ENCODE measurements at places on chromosomes 7 and 10.

GRCh38 chr7:50661345-50662040 is 96.3 kb upstream of the DDC start:
- DNase-seq, result no peak

DNA sequence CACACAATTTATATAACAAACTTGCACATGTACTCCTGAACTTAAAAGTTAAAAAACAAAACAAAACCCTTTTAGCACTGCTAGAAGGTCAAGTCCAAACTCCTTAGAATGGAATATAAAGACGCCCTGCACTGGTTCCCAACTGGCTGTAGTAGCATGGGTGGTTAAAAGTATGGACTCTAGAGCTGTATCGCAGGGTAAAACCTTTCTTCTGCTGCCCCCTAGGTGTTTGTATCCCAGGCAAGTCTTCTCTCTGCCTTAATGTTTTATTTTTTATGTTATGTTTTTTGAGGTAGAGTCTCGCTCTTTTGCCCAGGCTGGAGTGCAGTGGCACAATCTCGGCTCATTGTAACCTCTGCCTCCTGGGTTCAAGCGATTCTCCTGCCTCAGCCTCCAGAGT is 35.2 kb downstream of the LSMEM1 start:
- no peak for DNase-seq

GRCh38 chr7:96285579-96285978 is 36.3 kb downstream of the SLC25A13 start:
- DNase-seq, result peak; percentile 12

GRCh38 chr7:137032436-137032835 is 164.0 kb downstream of the CHRM2 start:
- DNase-seq, result no peak

- DNase-seq, result no peak
These were observed 227.7 kb downstream of the CUX1 start for GRCh38 chr7:102044984-102045673.

- DNase-seq, result no peak
These were observed 5.1 kb downstream of the UBE2D4 start for GRCh38 chr7:43931346-43931745.

- DNase-seq, result no peak
These were observed 23.2 kb downstream of the POR start for GRCh38 chr7:75937958-75938786.

GRCh38 chr7:143318661-143319060 is 2.8 kb downstream of the CLCN1 start:
- no peak for DNase-seq

DNA sequence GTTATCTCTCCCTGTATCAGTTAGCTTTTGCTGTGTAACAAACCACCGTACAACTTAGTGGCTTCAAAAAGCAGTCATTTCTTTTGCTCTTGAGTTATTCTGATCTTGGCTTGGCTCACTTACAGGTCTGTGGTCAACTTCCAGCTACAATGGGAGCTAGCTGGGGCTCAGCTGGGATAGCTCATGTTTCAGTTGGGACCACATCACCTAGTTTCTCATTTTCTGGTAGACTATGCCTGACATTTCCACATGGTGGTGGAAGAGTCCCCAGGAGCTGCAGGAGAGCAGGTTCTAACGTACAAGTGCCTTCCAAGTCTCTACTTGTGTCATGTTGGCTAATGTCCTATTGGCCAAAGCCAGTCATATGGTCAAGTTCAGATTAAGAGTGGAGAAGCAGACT is 25.8 kb upstream of the PIP4K2A start:
- DNase-seq, result no peak

- DNase-seq, result no peak
These were observed 73.4 kb upstream of the LAMB4 start for GRCh38 chr7:108203537-108203936.

- no peak for DNase-seq
These were observed 371.7 kb downstream of the ZNF716 start for GRCh38 chr7:57821438-57822382.

GRCh38 chr10:132955479-132955878 is 13.1 kb upstream of the CFAP46 start:
- DNase-seq, result no peak

DNA sequence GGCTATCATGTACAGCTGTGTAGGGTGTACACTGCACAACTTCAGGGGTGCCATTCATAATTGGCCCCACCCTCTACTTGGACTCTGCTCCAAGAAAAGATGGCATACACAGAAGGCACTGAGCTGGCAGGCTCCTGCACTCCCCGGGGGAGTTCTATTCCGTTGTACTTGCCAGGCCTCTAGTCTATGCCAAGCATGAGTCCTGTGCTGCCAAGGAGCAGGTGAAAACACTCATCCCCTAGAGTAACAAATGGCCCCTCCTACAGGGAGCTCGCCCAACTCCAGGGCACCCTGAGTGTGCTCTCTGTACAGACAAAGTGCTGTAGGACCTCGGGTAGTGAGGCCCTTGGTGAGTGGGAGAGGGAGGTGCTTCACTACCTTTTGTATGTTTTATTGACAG is 127.2 kb downstream of the SLIT1 start:
- no peak for DNase-seq

GRCh38 chr7:96503597-96503996 is 181.7 kb upstream of the SLC25A13 start:
- DNase-seq, result no peak

- no peak for DNase-seq
These were observed 20.2 kb upstream of the OR2A5 start for GRCh38 chr7:144028547-144028946.

DNA sequence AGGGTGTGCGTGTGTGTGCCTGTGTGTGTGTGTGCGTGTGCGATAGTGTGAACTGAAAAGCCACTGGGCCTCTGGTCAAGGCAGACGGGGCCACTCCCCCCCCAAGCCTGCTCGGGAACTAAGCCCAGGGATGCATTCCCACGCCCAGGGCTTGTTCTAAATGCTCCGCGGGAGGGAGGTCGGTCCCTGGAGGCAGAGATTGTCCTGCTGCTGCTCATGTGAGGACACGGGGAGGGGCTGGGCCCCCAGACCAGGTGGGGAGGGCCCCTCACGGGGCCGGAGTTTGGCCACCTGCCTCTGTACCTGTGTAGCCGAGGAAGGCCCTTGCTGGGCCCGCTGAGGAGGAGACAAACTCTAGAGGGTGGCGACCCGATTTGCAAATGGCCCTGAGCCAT is 93.9 kb downstream of the PDGFA start:
- DNase-seq, result no peak

GRCh38 chr10:2729197-2729596 is 338.2 kb upstream of the PFKP start:
- no peak for DNase-seq

- DNase-seq, result no peak
These were observed 152.9 kb downstream of the MAGI2 start for GRCh38 chr7:79300573-79300972.

- DNase-seq, result no peak
These were observed 14.4 kb upstream of the DPYSL4 start for GRCh38 chr10:132172091-132173066.

GRCh38 chr10:132144086-132144485 is 42.7 kb upstream of the DPYSL4 start:
- DNase-seq, result no peak

DNA sequence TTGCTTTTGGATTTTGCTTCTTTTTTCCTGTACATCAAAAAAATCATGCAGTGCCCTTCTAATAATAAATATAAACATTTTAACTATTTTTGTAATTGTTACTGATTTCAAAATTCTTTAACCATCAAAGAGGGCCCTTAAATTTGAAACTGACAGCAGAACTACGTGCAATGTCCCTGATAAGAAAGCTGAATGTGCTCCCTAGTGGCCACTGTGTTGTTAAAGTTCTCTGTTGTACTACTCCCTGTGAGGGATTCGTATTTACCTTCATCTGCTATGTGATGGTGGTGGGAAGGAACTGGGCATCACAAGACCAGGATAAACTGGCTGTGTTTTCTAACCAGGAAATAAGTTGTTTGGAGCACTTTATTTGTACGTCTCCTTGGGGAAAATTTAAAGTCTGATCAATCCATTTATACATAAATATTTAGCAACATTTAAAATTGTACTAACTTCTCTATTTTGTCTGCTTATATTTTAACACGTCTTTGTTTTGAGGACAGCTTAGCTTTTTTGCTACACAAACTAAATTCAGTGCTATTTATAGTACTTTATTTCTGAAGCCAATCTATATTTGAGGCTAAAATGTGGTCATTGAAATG is 322.4 kb downstream of the HGF start:
- DNase-seq, result no peak

DNA sequence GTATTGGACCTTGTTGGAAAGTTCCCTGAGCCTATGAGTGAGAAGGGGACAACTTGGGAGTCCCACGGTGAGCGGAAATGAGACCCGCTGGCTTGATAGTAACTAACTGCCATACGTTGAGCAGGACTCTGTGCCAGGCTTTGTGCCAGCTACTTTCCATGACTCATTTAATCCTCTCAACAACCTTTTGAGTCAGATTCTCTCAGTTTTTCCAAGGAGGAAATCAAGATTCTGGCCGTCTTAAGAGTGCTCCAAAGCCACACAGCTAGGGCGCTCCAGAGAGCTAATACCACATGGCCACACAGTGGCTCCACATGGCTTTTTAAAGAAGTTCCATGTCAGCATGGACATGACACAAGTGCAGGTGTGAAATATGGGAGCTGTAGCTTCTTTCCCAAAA is 55.7 kb downstream of the NOD1 start:
- DNase-seq, result no peak

DNA sequence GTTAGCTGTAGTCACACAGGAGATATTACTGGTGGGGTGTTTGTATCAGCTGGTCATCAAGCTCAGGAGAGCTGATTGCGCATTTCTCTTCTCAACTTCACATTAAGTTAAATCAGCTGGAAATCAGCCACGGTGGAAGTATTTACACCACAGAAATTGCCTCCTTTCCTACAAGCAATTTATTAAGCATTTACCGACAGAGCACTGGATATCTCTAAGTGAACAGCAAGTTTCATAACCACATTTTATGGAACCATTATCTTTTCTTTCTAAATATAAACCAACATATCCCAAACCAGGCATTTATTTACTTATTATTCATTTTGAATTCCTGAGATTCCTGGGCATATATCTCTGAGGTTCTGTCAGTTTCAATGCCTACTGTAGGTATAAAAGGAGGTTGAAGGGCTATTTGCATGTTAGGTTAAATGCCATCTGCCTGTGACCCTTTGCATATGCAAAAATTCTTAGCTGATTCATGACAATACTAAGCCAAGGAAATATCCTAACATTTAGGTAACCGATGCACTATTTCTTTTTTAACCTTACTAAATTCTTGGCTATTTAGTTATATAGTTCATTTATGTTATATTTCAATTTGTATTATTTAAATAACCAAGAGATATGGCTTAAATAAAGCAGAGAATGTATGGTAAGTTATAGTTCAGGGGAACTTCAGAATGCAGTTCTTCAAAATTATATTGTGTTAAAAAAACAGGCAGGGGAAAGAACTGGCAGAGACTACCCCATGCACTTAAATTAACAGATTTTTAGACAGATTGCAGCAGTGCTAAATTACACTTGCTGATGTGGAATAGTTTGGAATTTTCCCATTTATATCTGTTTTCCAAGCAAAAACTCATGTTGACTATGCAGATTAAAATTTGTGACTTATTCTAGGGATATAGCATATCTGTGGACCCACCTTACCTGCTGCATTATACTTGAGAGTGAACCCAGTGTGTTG is 56.8 kb downstream of the DYNC1I1 start:
- no peak for DNase-seq

GRCh38 chr7:130426564-130426963 is 14.3 kb downstream of the CEP41 start:
- DNase-seq, result no peak

GRCh38 chr10:323651-324293 is 188.5 kb downstream of the ZMYND11 start:
- peak; percentile 38 for DNase-seq

DNA sequence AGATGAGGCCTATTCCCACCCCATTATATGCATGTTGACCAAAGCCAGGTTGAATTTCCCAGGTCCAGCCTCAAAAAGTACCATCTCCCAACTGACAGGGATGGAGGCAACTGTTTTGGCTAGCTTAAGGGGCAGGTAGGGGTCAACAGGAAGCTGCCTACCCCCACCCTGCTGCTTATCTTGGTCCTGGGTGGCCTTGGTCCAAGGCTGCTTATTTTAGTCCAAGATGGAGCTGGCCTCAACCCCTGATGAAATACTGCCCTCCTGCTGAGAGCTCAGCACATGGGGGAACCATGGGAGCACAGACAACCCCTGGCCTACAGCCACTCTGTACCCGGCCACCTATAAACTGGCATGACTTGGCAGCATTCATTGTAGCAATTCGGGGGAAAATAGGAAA is 23.1 kb downstream of the MYO1G start:
- DNase-seq, result no peak

GRCh38 chr7:39429421-39429820 is 136.8 kb upstream of the YAE1 start:
- DNase-seq, result no peak

DNA sequence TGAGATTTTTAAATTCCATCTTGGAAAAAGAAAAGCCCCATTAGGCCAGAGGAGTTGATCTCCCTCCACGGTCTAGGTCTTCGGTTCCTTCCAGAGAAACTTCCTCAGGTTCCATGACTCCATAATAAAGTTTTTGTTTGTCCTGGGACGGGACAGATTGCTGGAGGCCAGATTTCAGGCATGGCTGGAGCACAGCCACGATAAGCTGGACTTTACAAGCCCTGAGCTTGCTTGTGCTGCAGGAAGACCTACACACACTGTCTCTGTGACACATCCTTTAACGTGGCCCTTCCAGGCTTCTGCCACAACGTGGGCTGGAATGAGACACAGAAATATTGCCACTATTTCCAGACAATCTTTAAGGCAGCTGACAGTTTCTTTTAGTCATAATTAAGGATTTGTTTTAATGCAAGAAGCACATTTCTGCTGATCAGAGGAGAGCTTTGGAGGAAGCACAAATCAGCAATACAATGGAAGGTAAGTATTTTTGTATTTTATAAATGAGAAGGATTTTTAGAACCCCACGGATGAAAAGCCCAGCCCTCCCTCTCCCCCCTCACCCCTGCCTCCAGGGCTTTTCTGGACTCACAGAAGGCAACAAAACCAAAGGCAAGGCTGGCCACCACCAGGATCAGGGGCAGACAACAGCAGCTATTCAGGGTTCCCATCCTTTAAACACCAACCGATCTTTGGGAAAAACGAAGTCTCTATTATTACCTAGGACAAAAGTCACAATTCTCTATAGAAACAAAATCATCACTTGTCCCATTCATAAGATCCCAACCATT is 6.5 kb downstream of the CTBP2 start:
- DNase-seq, result no peak

All from GM18507 (cell line).